ENCODE measurements at places on chromosomes 12 and 14. TPM values are rescaled to one million over a fixed set of nuclear protein-coding genes. Genes with fewer than 3 reads are reported as not detected.

Gene PTCSC3
- not detected for total RNA-seq

Gene HSP90AA1
- 869 TPM for total RNA-seq

Gene TEX52
- total RNA-seq = not detected

Gene SERPINA9
- total RNA-seq = not detected

Gene KRT86
- total RNA-seq = not detected

Data from HFFc6 (cell line).